ENCODE measurements at places on chromosomes 11 and 22.

DNA sequence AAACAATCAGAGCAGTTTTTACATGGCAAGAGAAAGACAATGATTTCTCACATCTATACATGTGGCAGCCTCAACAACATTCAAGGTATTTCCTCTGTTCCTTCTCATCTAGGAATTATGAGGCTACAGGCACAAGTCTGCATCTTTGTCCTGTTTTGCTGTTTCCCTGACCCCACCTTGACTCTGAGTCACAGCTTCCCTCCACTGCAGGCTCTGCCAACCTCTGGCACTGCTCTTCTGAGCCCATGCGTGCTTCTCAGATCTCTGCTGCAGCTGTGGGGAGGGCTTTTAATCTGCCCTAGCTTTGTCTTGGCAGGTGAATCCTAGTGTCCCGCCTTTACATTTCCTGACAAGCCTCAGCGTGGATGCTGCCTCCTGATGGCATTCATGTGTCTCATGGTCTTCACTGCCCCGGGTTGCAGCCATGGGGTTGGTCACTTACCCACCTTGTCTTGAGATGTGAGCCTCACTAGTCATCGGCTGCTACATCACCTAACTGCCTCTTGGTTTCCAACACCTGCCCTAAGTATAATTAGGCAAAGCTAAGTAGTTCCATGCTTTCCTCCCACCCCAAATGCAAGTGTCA is 578.5 kb downstream of the TBC1D22A start:
- no peak for DNase-seq

DNA sequence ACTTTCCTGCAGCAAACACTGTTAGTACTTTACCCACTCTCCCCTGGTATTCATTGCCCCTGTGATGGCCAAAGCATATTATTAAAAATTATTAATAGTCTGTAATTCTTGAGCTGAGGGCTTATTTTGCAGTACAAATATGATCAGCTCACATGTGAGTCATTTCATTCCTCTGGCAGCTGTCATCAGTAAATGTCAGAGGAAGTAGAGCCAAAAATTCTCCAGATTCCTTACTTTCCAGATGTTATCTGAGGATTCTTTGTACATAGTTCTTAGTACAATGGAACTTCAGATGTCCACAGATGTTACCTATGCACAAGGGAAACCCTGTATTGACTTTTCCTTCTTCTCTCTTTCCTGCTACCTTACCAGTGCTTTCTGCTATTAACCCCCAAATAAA is 12.5 kb downstream of the OR5B3 start:
- DNase-seq = peak; percentile 21

- DNase-seq = no peak
Observed at GRCh38 chr11:31870609-31871309, 59.6 kb upstream of the PAX6 start.

DNA sequence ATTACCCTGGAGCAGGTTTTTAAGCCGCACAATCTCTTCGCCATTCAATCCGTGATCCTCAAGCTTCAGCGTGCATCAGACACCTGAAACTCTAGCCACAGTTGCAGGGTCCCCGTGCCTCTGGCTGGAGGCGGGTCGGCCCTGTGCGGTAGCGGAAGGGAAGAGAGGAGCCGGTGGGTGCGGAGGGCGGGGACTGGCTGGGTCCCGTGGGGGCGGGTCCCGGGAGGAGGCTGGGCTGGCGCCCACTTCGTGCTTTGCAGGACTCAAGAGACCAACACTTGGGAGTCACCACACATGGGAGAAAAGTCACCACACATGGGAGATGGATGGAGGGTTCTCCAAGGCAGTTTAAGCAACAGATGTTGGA is 772 bp downstream of the C22orf15 start:
- DNase-seq = no peak

GRCh38 chr11:46701078-46701654 is 335 bp downstream of the ZNF408 start:
- no peak for DNase-seq

GRCh38 chr11:125170510-125171031 is 6.0 kb downstream of the PKNOX2 start:
- no peak for DNase-seq

DNA sequence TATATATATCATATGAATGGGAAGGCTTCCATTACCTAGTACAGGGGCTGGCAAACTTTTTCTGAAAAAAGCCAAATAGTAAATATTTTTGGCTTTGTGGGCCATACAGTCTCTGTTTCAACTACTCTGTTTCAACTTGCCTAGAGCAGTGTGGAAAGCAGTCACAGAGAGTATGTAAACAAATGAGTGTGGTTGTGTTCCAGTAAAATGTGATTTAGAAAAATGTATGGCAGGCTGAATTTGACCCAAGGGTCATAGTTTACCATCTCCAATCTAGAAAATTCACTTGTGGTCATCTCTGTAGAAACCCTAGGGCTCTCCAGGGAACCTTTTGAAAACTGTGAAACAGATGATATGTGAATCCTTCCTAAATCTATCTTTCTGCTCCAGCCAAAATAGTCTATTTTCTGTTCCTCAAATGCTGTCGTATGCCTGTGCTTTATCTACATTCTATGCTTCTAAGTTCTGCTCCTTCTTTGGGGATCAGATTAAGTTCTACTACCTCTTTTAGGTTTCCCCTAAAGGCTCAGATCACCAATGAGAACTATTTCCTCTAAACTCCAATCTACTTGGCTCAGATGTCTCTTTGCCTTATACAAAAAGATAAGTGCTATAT is 356.2 kb downstream of the METTL15 start:
- no peak for DNase-seq

DNA sequence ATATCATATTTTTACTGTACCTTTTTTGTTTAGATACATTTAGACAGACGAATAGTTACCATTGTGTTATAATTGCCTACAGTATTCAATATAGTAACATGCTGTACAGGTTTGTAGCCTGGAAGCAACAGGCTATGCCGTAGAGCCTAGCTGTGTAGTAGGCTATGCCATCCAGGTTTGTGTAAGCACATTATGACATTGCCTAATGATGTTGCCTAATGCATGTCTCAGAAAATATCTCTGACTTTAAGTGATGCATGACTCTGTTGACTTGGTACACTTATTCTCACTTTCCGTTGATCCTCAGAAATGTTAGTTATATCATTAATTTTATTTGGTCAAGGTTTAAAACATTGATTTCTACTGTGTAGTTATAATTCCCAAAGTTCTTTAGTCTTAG is 39.9 kb downstream of the OR2AT4 start:
- DNase-seq = no peak

DNA sequence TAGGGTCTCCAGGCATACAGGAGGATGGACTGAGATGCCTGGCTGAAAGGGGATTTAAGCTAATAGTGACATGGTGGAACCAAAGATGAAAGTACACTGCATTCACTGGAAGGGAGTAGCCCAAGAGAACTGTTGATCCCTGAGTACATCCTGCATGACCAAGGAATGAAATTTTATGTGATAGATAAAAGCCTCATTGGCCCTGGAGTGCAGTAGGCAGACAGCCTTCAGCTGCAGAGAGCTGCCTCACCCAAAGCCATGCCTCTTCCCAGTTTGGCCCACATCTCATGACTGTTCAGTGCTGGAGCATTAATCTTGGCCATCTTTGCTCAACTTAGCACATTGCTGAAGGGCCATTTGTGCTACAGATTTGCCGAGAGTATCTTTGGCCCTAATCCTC is 8.0 kb downstream of the KDM4E start:
- DNase-seq = no peak

Measured in AG09309 (cell line).